ENCODE measurements at places on chromosomes 2 and 18. TPM values are rescaled to one million over a fixed set of nuclear protein-coding genes. Genes with fewer than 3 reads are reported as not detected.

The GCG gene
- polyA plus RNA-seq: 258 TPM

The ONECUT2 gene
- 0.01 TPM for polyA plus RNA-seq

The GAD1 gene
- 0.04 TPM for polyA plus RNA-seq

The HAT1 gene
- 30.3 TPM for polyA plus RNA-seq

The FN1 gene
- 19.0 TPM for polyA plus RNA-seq

The HOXD4 gene
- polyA plus RNA-seq: 2.5 TPM

The CYRIA gene
- polyA plus RNA-seq: 1.8 TPM

The APCDD1 gene
- polyA plus RNA-seq: 400 TPM

The CCDC93 gene
- 7.1 TPM for polyA plus RNA-seq

Measured in adipose tissue (tissue), 3 donors.